ENCODE measurements at places on chromosomes 11 and 22.

GRCh38 chr22:47343611-47344010 is 581.2 kb downstream of the TBC1D22A start:
- no peak for DNase-seq

- DNase-seq, result no peak
Measured at GRCh38 chr22:19275919-19276600, 15.5 kb downstream of the CLTCL1 start.

DNA sequence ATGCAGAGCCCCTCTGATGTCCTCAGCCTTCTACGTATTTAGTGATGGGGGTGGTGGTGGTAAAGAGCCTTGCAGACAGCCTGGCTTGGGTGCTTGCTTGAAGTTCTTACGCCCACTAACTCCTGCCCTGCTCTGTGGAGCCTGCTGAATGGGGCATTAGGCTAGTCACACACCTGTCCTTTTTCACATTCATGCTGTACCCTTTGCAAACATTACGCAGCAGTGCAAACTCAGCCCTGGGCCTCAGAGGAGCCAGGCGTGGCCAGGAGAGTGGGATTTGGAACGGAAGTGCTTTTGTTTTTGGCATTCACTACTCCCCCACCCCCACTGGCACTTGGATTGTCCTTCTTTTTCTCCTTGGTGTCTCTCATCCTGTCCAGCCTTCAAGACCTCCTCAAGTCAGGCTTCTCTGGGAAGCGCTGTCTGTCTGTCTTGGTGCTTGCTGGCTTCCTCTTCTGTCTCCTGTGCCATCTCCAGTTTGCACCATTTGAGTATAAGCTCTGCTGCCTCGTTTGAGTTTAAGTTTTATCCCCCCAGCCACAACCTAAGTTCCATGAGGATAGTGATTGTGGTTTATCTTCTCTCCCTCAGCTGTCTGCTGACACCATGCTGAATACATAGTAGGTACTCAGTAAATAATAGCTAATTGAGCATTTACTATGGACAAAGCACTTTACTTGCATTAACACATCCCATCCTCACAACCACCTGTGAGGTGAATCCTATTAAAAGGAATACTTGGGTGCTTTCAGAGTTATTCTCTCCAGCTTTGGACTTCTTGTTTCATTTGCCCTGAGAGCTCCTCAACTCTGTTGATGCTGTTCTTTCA is 26.7 kb downstream of the ZBTB16 start:
- DNase-seq, result no peak

DNA sequence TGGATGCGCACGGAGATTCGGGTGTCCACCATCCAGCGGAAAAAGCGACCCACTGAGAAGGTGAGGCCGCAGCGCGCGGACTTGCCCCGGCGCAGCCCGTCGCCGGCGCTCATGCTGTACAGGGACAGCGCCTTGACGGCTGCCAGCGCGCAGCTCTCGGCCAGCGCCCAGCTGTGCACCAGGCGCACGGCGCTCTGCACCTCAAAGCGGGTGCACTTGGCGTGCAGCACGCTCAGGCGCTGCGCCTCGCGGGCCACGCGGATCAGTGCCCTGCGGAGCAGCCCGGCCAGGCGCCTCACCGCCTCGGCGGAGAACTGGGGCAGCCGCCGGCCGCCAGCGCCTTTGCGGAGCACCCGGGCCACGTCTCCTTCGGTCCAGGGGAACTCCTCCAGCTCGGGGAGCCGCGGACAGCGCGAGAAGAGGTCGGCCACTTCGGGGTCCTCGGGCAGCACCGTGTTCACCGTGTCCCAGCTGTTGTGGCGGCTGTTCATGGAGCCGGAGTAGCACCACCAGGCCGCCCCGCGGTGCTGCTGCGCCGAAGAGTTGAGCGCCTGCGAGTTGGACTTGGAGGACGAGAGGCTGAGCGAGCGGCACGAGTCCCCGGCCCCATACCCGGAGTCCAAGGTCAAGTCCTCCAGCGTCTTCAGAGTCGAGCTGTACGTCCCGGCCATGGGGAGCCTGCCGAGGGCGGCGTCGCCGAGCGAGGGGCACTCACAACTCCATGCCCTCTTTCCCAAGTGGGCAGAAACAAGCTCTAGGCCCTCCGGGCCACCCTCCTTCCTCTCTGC is 703 bp downstream of the ABTB2 start:
- no peak for DNase-seq

GRCh38 chr22:49663311-49663711 is 164.4 kb downstream of the BRD1 start:
- no peak for DNase-seq

All from stimulated activated CD8-positive, alpha-beta memory T cell treated with anti-CD3 and anti-CD28 coated beads, Interleukin-4, amount 100 ng/mL, for 24 hours (primary cell).